ENCODE measurements at places on chromosomes 5 and 9. TPM values are rescaled to one million over a fixed set of nuclear protein-coding genes. Genes with fewer than 3 reads are reported as not detected.

DNA sequence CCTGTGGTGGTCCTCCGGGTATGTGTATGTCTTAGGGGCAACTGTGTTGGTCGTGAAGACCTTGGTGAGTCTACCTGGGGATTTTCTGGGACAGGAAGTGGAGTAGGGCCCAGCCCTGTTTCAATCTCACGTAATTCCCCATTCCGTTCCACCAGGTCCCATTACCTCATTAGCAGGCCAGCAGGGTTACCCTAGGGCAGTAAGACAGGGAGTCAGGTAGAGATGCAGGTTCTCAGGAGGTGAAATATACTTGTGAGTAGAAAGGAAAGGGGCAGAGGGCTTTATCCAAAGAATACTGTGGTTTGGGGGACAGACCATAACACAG, 56.5 kb downstream of the MACROH2A1 start:
- no peaks in the 10 kb centered on the region for H3K27me3 ChIP-seq
- no peak for DNase-seq
- no peak overlapping the region for H3K27ac ChIP-seq
- no peak overlapping the region for H3K4me3 ChIP-seq
- H3K4me1 ChIP-seq, result peaks cover 3% of the 10 kb centered on the region

DNA sequence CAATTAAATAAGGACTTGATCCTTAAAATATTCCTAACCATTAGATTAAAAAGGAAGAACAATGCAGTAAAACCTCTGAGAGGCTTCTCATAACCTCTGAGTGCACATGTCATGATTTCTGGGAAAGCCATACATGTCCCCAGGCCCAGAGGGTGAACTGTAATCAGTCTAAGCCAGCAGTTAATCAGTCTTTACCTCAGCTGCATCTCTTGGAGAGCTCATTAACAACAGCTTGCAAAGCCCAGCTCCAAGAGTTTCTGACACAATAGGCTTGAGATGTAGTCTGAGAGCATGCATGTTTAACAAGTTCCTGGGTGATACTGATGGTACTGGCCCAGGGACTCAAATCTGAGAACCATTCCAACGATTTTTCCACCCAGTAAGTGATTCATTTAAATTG, 392.1 kb downstream of the DNAH5 start:
- no peaks in the 10 kb centered on the region for H3K27me3 ChIP-seq
- no peak overlapping the region for H3K27ac ChIP-seq
- no peaks in the 10 kb centered on the region for H3K36me3 ChIP-seq
- H3K4me1 ChIP-seq, result no peaks in the 10 kb centered on the region
- DNase-seq, result no peak

DNA sequence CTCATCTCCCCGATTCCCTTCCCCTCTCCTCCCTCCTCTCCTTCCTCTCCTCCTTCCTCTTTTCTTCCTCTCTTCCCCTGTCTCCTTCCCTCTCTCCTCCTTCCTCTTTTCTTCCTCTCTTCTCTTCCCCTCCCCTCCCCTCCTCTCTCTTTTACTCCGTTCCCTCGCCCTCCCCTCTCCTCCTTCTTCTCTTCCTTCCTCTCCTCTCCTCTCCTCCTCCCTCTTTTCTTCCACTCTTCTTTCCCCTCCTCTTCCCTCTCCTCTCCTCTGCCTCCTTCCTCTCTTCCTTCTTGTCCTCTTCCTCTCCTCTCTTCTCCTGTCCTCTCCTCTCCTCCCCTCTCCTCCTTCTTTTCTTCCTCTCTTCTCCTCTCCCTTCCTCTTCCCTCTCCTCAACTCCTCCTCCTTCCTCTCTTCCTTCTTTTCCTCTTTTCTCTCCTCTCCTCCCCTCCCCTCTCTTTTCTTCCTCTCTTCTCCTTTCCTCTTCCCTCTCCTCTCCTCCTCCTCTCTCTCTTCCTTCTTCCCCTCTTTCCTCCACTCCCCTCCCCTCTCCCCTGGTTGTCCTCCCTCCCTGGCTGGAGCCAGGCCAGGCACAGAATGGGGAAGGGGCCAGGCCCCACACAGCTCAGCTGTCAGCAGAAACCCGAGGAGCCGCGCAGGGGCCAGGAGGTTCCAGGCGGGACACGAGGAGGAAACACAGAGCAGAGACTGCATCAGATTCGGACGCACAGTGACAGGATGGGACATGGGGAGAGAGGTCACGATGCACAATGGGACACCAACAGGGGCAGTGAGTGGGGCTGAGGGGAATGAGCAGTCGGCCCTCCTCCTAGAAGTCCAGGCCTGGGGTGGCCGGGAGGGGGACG, 48.0 kb downstream of the CAMK2A start:
- no peaks in the 10 kb centered on the region for H3K4me1 ChIP-seq
- H3K27ac ChIP-seq, result no peak overlapping the region
- no peaks in the 10 kb centered on the region for H3K36me3 ChIP-seq
- no peak for DNase-seq
- no peak overlapping the region for H3K4me3 ChIP-seq

Gene EIF4E1B
- not detected for total RNA-seq

DNA sequence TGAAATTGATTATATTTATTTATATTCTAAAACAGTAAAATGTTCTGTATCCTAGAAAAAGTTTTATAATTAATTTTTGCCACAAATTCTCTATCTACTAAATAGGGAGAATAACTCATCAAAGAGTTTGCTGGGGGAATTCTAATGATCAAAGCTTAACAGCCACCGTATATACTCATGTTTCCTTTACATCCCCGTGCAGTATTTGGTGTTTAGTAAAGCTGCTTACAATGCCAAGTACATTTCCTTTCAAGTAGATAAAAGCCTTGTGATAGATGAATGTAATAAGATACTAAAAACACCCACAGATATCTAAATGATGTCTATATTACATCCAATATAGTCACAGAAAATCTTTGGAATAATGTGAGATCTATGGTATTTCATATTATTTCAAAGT, 312.2 kb downstream of the HCN1 start:
- no peak for DNase-seq
- no peaks in the 10 kb centered on the region for H3K36me3 ChIP-seq
- no peaks in the 10 kb centered on the region for H3K4me1 ChIP-seq
- H3K27me3 ChIP-seq, result no peaks in the 10 kb centered on the region
- no peak overlapping the region for H3K4me3 ChIP-seq
- no peak overlapping the region for H3K27ac ChIP-seq

GRCh38 chr9:38687389-38687842, 32.5 kb downstream of the FAM240B start:
- peak overlapping the region; percentile 45 for H3K4me3 ChIP-seq
- H3K27ac ChIP-seq, result no peak overlapping the region
- DNase-seq, result no peak

Gene GRIA1
- not detected for total RNA-seq

DNA sequence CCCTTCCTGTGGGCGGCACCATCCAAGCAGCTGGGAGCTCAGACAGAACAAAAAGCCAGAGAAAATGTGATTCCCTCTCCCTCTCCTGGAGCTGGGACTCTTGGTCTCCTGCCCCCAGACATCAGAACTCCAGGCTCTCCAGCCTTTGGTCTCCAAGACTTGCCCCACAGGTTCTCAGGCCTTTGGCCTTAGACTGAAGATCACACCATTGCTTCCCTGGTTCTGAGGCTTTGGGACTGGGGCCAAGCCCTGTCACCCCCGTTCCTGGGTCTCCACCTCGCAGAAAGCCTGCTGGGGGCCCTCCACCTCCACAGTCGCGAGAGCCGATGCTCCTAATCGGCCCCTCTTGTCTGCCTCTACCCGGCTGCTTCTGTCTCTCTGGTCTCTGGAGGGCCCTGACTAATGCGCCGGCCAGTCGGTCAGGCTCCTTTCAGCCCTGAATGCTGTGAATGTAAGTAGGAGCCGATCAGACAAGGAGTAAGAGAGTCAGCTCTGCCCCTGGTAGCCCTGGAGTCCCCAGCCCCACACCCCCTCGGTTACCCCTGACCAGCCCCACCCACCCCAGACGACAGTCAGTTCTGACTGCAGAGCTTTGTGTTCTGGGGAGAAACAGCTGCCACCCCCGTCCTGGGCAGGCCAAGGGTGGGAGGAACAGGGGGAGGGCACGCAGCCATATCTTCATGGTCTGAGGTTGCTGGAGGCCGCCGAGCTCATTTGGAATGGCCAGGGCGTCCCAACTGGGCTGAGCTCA, 57.5 kb downstream of the VAV2 start:
- H3K4me1 ChIP-seq, result peaks cover 23% of the 10 kb centered on the region
- no peaks in the 10 kb centered on the region for H3K27me3 ChIP-seq
- no peak overlapping the region for H3K27ac ChIP-seq
- DNase-seq, result no peak
- no peak overlapping the region for H3K4me3 ChIP-seq

- no peaks in the 10 kb centered on the region for H3K27me3 ChIP-seq
- H3K36me3 ChIP-seq, result peaks cover 40% of the 10 kb centered on the region
- H3K4me1 ChIP-seq, result peaks cover 7% of the 10 kb centered on the region
- H3K27ac ChIP-seq, result no peak overlapping the region
- DNase-seq, result no peak
These were observed 41.1 kb downstream of the G3BP1 start for GRCh38 chr5:151812757-151813309.

GRCh38 chr5:160614136-160614535, 192.5 kb downstream of the PTTG1 start:
- H3K4me3 ChIP-seq, result no peak overlapping the region
- H3K36me3 ChIP-seq, result no peaks in the 10 kb centered on the region
- H3K27ac ChIP-seq, result no peak overlapping the region
- H3K27me3 ChIP-seq, result peaks cover 3% of the 10 kb centered on the region
- DNase-seq, result no peak
- no peaks in the 10 kb centered on the region for H3K4me1 ChIP-seq

DNA sequence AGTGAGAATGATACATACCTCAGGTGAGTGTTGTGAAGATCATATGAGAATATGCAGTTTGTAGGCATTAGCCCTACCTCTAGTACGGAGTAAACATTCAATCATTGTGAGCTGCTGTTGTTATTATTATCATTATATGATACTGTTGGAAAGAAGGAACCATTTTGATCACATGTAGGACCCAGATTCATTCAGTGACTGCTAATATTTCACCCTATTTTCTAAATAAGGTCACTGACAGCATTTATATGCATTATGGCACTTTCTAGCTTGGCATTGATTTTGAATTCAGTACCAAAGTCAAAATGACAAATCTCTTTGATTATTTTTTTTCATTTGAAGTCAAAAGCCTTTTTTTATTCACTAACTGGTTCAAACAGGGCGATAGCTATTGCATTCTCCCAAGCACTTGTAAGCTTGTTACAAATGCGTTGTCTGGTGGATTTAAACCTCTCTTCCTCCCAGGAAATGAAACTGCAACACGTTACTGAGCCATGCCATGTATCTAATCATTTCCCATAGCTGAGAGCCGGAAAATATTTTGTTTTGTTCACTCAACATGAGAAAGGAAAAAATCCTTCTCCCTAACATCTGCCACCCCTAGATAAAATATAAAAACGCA, 320.8 kb upstream of the SGCD start:
- no peak overlapping the region for H3K27ac ChIP-seq
- H3K27me3 ChIP-seq, result peaks cover 12% of the 10 kb centered on the region
- no peaks in the 10 kb centered on the region for H3K36me3 ChIP-seq
- no peaks in the 10 kb centered on the region for H3K4me1 ChIP-seq
- DNase-seq, result no peak
- H3K4me3 ChIP-seq, result no peak overlapping the region

GRCh38 chr5:133838286-133838685, 130.1 kb downstream of the C5orf15 start:
- no peaks in the 10 kb centered on the region for H3K36me3 ChIP-seq
- H3K4me3 ChIP-seq, result no peak overlapping the region
- peaks cover 6% of the 10 kb centered on the region for H3K4me1 ChIP-seq
- H3K27ac ChIP-seq, result no peak overlapping the region

Gene OR1Q1
- total RNA-seq, result not detected

DNA sequence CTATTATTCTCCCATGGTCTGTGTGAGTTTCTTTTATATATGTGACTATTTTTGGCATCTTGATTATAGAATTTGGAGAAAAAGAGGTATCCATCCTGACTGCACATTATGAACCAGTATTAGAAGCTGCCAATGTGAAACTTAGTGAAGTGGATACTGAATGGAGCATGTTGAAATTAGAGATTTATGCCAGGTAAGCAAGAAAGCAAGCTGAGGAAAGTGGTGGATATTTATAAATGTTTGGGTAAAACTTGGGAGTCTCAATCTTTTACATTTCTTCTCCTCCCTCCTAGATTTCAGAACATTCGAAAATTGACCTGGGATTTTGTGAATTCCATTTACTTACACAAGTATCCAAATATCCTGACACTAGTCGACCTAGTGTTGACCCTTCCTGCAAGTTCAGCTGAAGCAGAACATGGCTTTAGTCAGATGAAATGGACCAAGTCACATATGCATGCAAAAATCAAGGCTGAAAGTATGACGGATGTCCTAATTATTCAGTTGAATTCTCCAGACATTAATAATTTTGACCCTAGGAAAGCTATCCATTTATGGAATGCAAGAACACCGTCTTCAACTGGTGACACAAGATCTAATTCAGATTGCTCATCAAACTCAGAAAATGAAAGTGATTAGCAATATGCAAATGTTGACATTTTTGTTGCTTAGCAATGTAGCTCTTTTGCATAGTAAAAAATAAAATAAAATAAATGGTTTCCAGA, 66.8 kb upstream of the IL7R start:
- no peak overlapping the region for H3K4me3 ChIP-seq
- no peak overlapping the region for H3K27ac ChIP-seq
- H3K36me3 ChIP-seq, result no peaks in the 10 kb centered on the region
- no peaks in the 10 kb centered on the region for H3K27me3 ChIP-seq
- H3K4me1 ChIP-seq, result peaks cover 13% of the 10 kb centered on the region

Gene FTMT
- total RNA-seq, result not detected

- DNase-seq, result no peak
- peak overlapping the region; percentile 96 for H3K4me3 ChIP-seq
- peaks cover 24% of the 10 kb centered on the region for H3K4me1 ChIP-seq
- H3K36me3 ChIP-seq, result peaks cover 3% of the 10 kb centered on the region
- peak overlapping the region; percentile 96 for H3K27ac ChIP-seq
- H3K27me3 ChIP-seq, result no peaks in the 10 kb centered on the region
These were observed 8.7 kb downstream of the RANBP6 start for GRCh38 chr9:6006749-6007057.

DNA sequence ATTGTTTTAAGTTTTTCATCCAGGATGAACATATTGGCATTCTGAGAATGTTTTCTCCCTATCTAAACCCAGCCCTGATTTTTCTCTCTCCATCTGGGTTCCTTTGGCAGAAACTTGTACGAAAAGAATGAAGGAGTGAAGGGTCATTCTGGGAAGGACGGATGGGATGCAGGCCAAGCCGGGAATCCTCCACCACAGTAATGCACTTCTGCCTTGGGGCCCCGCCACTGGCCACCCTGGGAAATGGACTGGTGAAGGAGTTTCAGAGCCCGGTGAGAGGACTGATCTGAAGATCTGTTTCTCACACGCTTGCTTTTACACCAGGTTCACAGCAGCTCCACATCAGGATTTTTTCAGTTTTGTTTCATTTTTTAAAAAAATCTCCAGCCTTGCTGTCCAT, 554.8 kb downstream of the BNC2 start:
- H3K36me3 ChIP-seq, result no peaks in the 10 kb centered on the region
- peaks cover 24% of the 10 kb centered on the region for H3K27me3 ChIP-seq
- H3K4me1 ChIP-seq, result peaks cover 9% of the 10 kb centered on the region
- no peak overlapping the region for H3K27ac ChIP-seq
- H3K4me3 ChIP-seq, result no peak overlapping the region

Gene ACTBL2
- not detected for total RNA-seq

- H3K27ac ChIP-seq, result no peak overlapping the region
- peaks cover 5% of the 10 kb centered on the region for H3K4me1 ChIP-seq
- no peaks in the 10 kb centered on the region for H3K27me3 ChIP-seq
- no peaks in the 10 kb centered on the region for H3K36me3 ChIP-seq
- no peak for DNase-seq
These were observed 6.0 kb upstream of the RICTOR start for GRCh38 chr5:39080168-39080567.

Measured in progenitor cell of endocrine pancreas (in vitro differentiated cells).